ENCODE measurements at places on chromosomes 2 and 18.

GRCh38 chr2:148577845-148578492 lies 66.6 kb upstream of the EPC2 start:
- no peak for DNase-seq

- no peak for DNase-seq
Measured at GRCh38 chr2:207720517-207721187, 9.2 kb downstream of the CCNYL1 start.

- no peak for DNase-seq
Measured at GRCh38 chr2:104859291-104859765, 5.4 kb downstream of the POU3F3 start.

GRCh38 chr2:38720613-38721241 lies 30.4 kb downstream of the SRSF7 start:
- no peak for DNase-seq

- DNase-seq, result no peak
Measured at GRCh38 chr2:98467082-98467536, 22.5 kb downstream of the INPP4A start.

DNA sequence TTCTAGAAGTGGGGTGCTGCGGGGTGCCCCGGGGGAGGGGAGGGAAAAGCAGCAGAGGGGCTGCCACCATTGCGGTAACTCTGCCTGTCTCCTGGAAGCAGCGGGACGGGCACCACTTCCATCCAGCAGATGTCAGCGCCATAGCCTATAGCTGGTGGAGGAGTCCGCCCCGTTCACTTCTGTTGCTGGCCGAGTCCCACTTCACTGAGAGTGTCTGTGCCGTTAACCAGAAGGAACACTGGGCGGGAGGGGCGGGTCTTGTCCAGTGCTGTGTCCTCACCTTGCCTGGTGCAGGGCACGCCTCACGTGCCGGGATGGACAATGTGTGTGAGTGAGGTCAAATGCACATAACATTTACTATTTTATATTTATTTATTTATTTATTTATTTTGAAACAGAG lies 19.3 kb upstream of the ODC1 start:
- DNase-seq, result no peak

- DNase-seq, result no peak
Measured at GRCh38 chr2:226983895-226984749, 148.3 kb downstream of the RHBDD1 start.

GRCh38 chr2:240162531-240162930 lies 22.1 kb upstream of the OTOS start:
- no peak for DNase-seq

DNA sequence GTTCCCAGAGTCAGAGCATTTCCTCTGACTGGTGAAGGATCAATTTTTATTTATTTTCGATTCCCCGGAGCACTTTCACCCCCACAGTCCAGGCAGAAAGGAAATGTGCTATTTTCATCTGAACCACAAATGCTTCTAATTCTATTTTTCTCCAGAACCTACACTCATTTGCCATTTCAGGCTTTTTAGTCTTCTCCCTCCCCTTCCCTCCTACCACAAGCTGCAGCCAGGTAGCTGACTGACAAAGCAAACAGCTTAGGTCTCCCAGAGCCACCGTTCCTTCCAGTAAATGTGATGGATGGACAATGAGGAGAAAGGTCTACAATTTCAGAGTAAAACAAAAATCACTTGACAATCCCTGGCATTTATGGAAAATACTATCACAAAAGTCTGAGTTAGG lies 76.9 kb downstream of the KLF7 start:
- DNase-seq, result no peak

DNA sequence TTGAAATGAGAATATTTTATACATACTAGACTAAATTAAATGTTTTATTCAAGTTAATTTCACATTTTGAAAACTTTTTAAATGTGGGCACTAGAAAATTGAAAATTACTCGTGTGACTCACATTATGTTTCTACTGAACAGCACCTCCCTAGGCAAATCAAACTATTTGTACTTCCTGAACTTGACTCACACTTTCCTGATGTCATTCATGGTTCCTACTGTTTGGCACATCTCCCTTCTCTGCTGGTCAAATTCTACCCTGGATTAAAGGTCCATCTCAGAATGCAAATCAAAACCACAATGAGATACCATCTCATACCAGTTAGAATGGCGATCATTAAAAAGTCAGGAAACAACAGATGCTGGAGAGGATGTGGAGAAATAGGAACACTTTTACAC lies 16.7 kb downstream of the LHCGR start:
- DNase-seq, result no peak

- DNase-seq, result no peak
Measured at GRCh38 chr2:207617011-207617671, 8.1 kb downstream of the METTL21A start.

Data from activated naive CD8-positive, alpha-beta T cell treated with anti-CD3 and anti-CD28 coated beads, Interleukin-2, amount 50 U/mL, for 24 hours (primary cell).